ENCODE measurements at places on chromosomes 13 and 19. TPM values are rescaled to one million over a fixed set of nuclear protein-coding genes. Genes with fewer than 3 reads are reported as not detected.
A peak's percentile ranks its signal among the peaks of the same experiment; 100 is the strongest.

DNA sequence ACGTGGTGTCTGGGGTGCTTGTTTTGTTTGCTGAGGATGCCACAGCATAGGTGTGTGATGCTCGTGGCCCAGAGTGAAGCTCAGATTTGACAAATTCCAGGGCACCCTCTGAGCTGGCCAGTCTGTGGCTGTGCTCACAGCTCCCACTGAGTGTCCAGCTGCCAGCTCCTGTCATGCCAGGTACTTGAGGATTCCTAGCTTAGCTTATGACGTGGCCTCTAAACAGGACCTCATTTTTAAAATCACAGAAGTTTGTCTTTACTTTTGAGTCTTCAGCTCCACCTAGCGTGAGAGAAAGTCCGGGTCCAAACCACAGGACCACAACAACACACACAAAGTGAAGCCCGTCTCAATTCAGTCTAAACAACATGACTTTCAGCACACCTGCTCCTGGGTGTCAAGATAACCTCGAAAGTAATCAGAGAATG lies 117.3 kb downstream of the RAB20 start:
- DNase-seq: no peak

- DNase-seq: no peak
These were observed 106.2 kb upstream of the KLF5 start for GRCh38 chr13:72952529-72953141.

GRCh38 chr19:18416778-18417249 lies 2.4 kb upstream of the SSBP4 start:
- DNase-seq: peak; percentile 81

- DNase-seq: no peak
These were observed 13.7 kb downstream of the CHAMP1 start for GRCh38 chr13:114328034-114328433.

Gene POSTN
- not detected for total RNA-seq

DNA sequence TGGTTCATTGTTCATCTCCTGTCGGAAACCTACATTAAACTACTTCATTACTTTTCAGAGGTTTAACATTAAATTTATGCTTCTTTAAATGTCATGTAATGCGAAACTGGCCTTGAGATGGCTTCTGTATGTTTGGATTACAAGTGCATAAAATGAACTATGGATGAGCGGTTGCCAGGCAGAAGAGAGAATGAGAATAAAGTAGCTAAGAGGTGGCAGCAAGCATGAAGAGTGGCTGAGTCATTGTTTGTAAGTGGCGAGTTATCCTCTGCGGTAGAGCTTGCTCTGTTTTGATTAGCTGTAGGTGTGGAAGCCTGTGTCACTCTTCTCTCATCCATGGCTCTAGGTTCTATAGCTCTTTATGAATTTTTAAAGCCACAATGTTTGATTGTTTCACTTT lies 1139.6 kb upstream of the PCDH9 start:
- no peak for DNase-seq

GRCh38 chr13:102771298-102772041 lies 2.1 kb downstream of the TEX30 start:
- no peak for DNase-seq

GRCh38 chr19:51090471-51090870 lies 7.8 kb upstream of the KLK14 start:
- no peak for DNase-seq

- no peak for DNase-seq
These were observed 21.0 kb downstream of the CLEC4M start for GRCh38 chr19:7783991-7784423.

- DNase-seq: peak; percentile 64
These were observed 959 bp downstream of the PDS5B start for GRCh38 chr13:32587011-32587810.

DNA sequence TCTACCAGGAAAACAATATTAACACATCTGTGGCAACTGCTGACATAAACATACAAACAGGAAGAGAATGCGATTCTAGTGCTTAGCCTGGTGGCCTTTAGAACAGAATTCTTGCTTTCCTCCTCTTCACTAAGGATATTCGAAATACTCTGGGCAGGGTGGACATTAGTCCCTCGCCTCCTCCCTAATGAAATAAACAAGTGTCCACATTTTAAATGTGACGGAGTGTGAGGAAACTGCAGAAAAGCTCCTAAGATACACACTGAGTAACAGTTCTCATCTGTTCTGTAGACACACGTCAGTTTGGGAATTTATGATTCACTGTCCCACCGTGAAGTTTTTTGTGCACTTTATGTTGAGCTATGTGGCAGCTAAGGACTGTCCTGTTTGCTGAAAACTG lies 639 bp downstream of the STARD13 start:
- no peak for DNase-seq

- DNase-seq: no peak
These were observed 4.6 kb downstream of the RNASEH2B start for GRCh38 chr13:50914176-50914700.

All from activated naive CD8-positive, alpha-beta T cell treated with anti-CD3 and anti-CD28 coated beads for 36 hours (primary cell).